ENCODE measurements at places on chromosomes 4 and X.

DNA sequence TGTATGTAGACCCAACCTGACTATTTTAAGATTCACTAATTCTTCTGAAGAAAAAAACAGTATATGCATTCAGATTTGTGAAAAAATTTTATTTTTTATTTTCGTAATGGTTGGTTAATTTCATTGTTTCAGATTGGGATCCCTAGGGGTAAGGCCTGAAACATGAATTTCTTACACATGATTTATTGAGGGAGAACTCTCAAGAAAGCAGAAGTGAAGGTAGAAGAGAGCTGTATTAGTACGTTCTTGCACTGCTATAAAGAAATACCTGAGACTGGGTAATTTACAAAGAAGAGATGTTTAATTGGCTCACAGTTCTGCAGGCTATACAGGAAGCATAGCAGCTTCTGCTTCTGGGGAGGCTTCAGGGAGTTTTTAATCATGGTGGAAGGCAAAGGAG, 611.9 kb upstream of the TECRL start:
- no peak for DNase-seq

DNA sequence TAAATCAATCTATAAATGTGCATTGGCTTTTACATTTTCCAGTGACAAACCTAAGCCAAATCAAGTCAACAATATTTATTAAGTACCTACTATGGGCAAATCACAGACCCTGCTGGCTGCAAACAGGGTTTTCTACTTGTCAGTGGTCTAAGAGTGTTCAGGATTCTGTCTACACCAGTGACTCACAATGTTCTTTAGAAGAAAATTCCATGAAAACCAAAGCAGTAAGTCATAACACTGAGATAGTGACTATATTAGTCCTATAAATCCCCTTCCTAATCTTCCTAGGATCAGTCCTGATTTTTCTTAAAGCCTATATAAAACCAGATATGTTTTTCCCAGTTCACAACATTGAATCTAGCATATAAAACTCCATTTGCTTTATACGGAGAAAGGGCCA, 69.7 kb downstream of the PPP3CA start:
- DNase-seq = no peak

- no peak for DNase-seq
These were observed 252.9 kb upstream of the KLF3 start for GRCh38 chr4:38411092-38411491.

GRCh38 chr4:155954118-155954685, 536 bp upstream of the CTSO start:
- DNase-seq = no peak

DNA sequence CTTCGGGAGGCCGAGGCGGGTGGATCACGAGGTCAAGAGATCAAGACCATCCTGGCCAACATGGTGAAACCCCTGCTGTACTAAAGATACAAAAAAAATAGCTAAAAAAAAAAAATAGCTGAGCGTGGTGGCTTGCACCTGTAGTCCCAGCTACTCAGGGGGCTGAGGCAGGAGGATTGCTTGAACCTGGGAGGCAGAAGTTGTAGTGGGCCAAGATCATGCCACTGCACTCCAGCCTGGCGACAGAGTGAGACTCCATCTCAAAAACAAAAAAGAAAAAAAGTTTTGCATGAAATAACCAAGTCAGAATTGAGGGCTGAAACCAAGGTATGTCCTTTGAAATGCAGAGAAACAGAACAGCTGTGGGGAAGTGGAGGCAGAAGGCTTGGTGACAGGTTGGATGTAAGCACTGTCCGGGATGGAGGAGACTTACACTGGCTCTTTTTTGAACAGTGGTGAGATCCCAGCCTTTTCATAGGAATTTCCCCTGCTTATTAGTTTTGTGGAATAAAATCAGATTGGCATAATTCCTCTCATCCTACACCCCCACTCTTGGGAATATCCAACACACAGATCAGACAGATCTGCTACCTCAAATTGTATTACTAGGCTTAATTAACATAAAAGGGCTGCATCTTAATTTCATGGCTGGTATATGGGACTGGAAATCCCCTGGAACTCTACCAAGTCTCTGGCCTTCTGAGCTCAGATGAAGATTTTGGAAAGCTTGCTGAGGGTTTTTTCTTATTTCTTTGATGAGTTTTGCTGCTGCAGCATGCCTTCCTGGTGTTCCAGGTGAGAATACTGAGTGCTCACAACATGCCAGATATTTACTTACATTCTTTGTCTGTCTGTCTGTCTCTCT, 18.8 kb upstream of the C4orf36 start:
- DNase-seq = no peak

All from GM23338 (cell line).